Memory B cell (primary cell): ENCODE measurements at places on chromosomes 3 and 15.

DNA sequence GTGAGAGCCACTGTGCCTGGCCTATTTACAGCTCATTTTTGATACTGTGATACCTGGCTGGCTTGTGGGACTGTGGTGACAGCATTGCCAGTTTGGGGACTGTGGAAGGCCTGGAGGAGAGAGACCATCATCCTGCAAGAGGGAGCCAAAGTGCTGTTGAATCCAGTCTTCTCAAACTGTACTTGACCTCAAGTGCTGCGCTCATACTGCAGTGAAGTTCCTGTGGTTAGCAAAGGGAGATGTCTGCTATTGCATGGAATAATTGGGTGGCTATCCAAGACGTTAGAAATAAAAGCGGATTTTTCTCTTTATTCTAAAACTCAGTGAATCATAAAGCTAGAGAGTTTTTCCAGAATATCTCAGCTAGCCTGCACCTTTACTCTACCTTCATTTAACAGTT, 83.4 kb downstream of the CCK start:
- DNase-seq, result no peak

DNA sequence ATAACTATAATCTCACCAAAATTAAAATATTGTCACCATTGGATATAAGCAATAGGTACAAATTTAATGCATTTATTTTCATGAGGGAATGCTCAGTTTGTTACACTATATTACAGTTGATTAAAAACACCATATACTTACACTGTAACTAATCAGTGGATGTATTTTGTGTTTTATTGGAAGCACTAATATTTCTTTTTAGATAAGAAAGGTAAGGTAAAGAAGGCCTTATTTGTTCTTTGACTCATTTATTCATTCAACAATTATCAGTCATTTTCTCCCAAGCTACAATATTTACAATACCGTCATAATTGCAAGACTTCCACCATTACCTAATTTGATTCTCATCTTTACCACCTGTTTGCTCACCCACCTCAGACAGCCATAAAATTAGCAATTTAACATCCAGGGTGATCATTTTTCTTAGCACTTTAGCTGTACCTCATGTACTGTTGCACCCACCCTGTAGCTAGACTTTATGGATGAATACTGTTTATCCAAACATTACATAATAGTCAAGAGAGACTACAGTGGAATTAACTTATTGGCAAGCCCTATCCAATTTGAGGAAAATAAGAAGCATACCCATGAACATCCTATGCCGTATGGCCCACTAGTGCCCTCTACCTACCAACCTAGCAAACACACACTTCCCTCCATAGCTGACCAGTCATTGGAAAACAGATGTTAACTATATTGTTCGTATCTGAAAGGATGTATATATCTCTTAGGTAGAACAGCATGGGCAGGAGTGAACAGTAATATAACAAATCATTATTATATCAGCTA, 229.6 kb downstream of the BBX start:
- DNase-seq, result no peak

GRCh38 chr3:54304877-54305276, 182.5 kb downstream of the CACNA2D3 start:
- DNase-seq, result no peak

- DNase-seq, result no peak
Observed at GRCh38 chr15:68106656-68107055, 52.5 kb downstream of the PIAS1 start.

GRCh38 chr3:195221876-195222617, 48.9 kb downstream of the XXYLT1 start:
- no peak for DNase-seq

GRCh38 chr3:56257826-56258225, 210.4 kb downstream of the ERC2 start:
- no peak for DNase-seq
